ENCODE measurements at places on chromosomes 4 and X.

GRCh38 chrX:19697416-19697815 is 182.1 kb upstream of the MAP3K15 start:
- peak; percentile 55 for DNase-seq

- DNase-seq = no peak
Measured at GRCh38 chr4:169219440-169219839, 51.3 kb downstream of the SH3RF1 start.

DNA sequence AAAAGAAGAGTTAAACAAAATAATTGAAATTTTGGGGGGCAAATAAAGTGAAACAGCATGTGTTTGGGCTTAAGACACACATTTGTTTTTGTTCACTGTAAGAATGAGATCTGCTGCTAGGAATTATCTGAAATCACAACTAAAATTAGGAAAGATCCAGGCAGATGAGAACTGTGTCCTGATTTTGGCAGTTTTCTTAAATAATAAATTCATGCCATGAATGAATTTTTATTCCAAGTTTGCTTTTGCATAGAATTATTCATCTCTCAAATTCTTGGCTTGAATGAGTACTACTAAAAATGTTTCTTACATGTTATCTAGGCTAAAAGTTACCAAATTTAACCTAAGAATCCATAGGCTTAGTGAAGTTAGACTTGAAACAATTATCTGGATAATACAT is 321.7 kb downstream of the ANK2 start:
- DNase-seq = no peak

DNA sequence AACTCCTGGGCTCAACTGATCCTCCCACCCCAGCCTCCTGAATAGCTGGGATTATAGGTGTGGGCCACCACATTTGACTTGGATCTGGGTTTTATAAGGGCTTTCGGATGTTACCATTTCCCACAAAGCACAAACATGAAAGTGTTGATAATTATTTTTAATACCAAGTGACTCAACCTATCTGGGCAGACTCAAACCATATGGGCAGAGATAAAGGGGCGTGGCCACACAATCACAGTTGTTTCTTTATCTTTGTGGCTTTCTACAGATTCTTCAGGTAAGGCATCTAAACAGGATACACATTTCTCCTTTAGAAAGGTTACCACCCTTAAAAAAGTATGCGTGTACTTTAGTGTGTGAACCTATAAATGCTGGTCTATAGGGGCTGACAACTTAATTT is 122.5 kb downstream of the ZNF827 start:
- no peak for DNase-seq

GRCh38 chrX:883588-883987 is 253.0 kb downstream of the SHOX start:
- DNase-seq = no peak

DNA sequence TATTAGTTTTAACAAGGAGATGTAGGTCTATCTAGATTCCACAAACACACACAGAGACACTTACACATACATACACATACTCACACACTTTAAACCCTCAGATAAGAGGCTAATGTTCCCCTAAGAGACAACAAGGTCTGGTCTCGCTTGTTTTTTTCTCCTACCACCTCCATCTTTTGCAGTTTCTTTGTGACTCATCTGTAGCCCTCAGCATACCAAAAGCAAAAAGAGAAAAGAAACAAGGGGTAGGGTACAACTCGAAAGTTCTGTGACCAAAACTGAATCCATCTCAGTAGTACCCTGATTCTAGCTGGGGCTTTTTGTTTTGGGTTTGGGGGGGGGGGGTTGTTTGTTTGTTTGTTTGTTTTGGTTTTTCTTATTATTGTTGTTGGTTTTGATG is 12.2 kb upstream of the EXOSC9 start:
- DNase-seq = no peak

- DNase-seq = no peak
Measured at GRCh38 chr4:120318196-120318846, 251.7 kb upstream of the MAD2L1 start.

DNA sequence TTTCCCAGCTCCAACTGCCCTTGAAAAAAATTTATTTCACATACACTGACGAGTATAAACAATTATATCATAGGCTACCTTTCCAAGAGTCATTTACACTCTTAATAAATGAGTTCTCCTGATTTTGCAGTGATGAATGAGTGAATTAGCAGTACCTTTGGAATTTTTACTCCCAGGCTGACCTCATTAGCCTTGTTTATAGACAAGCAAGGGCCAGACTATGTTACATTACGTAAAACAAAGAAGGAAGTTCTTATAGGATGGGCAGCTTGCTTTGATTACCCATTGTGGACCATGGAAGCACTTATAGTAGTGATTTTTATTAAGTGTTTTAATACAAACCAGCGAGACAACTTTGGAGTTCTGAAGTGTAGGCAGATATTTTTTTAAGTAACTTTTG is 112.9 kb upstream of the C1QTNF7 start:
- DNase-seq = no peak

DNA sequence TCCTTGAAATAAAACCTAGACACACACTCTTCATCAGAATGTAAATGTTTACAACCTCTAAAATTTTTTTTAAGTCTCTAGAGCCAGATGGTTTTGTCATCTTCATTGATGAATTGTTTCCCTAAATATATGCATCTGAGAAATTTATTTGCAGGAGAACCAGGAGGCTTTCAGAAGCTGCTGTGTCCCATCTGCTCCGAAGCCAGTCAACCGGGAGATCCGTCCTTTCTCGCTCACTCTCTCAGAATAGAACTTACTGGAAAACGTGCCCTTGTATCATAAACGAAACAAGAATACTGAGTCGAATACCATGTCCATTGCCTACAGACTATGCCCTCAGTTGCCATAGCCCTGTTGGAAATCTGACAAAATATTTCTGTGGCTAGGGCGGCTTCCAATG is 103.5 kb downstream of the SLC34A2 start:
- no peak for DNase-seq

GRCh38 chr4:182556580-182556979 is 313.4 kb downstream of the TENM3 start:
- DNase-seq = no peak

GRCh38 chr4:162101337-162101736 is 62.5 kb downstream of the FSTL5 start:
- no peak for DNase-seq

All from fibroblast of skin of back (primary cell).